ENCODE measurements at places on chromosomes 6 and 20.

DNA sequence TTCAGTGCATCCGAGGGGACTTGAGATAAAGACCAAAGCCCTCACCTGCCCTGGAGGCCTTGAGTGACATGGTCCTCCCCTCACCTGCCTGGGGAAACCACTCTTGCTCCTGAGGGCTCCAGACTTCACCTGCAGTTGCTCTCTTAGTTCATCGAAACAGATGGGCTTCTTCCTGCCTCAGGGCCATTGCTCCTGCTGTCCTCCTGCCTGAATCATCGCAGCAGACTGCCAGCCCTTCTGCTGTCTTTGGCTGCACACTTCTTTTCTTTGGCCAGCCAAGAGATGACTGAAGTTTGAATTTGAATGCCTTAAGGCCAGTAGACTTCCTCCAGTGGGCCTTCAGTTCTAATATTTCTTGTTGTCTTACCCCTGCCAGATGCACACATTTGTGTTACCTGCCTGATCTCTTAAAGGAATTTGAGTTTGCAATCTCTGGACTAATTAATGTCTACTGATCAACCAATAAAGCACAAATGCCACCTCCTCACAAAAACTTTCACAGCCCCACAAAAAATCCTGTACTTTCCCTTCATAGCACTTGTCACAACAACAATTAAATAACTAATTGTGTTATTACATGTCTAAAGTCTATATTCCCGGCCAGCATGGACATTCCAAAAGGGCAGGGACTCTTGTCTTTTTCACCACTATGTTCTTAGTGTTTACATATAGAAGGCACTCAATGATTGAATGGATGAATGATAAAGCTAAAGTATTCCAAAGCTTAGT is 56.7 kb upstream of the SGK1 start:
- DNase-seq: no peak

- DNase-seq: no peak
Measured at GRCh38 chr6:169809386-169809785, 58.0 kb downstream of the ERMARD start.

GRCh38 chr6:99836471-99836870 is 157.6 kb downstream of the MCHR2 start:
- no peak for DNase-seq

DNA sequence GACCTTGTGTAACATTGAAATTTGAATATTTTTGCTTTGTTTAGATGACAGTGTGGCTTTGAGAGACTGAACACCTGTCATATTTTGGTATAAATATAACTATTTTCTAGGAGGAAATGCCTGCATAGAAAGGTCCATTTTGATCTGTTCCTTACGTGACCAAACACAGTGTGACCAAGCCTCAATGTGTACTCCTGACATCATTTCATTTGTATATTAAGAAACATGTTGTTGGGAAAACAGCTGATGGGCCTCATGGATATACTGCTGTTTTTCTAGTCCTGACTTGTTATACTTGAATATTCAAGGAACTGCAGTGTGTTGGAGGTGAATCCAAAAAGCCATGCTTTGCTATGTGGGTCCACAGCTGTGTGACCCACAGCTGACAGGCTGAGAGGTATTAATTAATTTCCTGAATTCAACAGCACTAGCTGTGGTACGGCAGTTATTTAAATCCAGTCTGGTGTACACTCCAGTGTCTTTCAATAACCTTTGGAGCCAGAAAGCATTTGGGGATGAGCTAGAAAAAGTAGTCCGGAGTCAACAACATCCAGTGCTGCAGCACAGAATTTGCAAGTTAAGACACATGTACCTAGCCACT is 18.9 kb downstream of the NCOA7 start:
- no peak for DNase-seq

DNA sequence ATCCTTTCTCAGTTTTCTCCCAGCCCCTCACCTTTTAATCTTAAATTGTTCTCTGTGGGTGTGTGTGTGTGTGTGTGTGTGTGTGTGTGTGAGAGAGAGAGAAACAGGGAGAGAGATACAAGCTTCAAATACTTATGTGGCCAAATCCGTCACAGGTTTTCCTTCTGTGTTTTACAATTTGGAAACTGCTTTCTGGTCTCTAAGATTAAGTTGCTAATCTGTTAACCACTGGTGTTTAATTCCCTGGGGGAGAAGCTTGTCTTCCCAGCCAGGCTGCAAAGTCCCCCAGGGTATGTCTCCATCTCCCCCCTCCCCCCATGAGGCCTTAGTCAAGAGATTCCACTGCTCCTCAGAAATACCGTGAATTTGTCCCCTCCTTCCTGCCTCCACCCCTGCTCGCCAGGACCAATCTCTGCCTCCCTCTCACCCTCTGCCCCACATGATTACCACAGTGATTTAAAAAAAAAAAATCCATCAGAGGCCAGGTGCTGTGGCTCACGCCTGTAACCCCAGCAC is 49.0 kb downstream of the RIPOR3 start:
- no peak for DNase-seq

- no peak for DNase-seq
Measured at GRCh38 chr6:21406316-21406715, 187.2 kb upstream of the SOX4 start.

GRCh38 chr6:166683477-166683876 is 56.4 kb upstream of the RPS6KA2 start:
- DNase-seq: no peak

GRCh38 chr20:6269168-6269873 is 146.5 kb upstream of the FERMT1 start:
- no peak for DNase-seq

GRCh38 chr6:4906293-4907276 is 97.3 kb downstream of the RPP40 start:
- no peak for DNase-seq

DNA sequence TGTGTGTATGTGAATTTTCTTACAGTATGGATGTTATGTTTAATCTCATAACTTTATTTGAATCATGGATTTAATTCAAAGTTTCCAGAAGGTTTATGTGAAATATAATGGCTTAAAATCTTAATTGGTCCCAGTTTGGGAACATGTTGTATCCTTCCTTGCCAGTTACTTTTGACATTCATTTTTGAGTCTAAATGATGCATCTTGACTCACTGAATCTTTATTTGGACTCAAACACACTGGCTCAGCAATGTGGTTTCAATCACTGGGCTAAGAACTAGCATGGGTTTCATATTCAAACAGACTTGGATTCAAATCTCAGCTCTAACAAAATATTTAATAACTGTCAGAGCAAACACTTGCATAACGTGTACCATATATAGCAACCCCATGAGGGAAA is 25.9 kb upstream of the TFAP2B start:
- no peak for DNase-seq

- DNase-seq: no peak
Measured at GRCh38 chr20:40955326-40955725, 73.3 kb upstream of the TOP1 start.

Measured in skeletal muscle cell (primary cell).